ENCODE measurements at places on chromosomes 13 and 19.

- no peak for DNase-seq
Measured at GRCh38 chr19:15673176-15673654, 328 bp downstream of the CYP4F12 start.

GRCh38 chr19:17554968-17555479 lies 425 bp upstream of the COLGALT1 start:
- no peak for DNase-seq

DNA sequence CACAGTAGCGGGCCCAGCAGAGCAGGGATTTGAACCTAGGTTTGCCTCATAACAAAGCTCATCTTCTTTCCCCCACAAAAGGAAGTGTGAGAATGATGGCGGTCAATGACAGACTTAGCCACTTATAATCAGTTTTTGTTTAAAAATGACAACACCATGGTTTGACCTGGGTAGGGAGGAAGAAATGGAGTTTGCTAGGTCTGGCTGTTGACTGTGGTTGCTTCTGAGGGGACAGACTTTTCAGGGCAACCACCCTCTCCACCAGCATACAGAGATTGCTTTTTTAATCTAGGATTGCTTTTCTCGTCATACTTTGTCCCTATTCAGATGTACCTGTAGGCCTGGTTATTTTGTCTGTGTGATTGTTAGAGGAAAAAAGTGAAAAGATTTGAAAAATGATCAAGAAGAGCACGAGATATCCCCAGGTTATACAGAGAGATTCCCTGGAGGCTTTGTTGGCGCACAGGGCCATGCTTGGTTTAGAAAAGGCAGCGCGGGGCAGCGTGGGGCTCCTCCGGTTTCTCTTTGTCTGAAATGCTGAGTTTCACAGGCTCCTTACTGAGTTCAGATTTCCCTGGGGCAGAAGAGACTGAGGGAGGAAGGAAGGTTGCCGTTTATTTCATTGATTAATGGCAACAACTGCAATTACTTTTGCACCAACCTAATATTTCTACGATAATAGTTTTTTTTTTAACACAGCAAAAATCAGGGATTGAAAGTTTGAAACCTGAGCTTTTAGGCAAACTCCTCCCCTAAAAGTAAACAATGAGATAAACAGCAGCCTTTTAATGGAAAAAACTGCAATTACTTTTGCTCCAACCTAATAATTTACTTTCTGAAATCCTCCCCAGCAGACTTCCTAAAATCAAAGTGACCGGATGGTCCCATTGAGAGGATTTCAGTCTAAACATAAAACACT lies 97.0 kb upstream of the RNF113B start:
- no peak for DNase-seq

GRCh38 chr13:91111476-91112200 lies 235.8 kb upstream of the MIR17HG start:
- DNase-seq = no peak

- DNase-seq = no peak
Measured at GRCh38 chr19:46761418-46761831, 15.2 kb upstream of the STRN4 start.

GRCh38 chr13:75931116-75931515 lies 295.0 kb downstream of the LMO7 start:
- DNase-seq = no peak

DNA sequence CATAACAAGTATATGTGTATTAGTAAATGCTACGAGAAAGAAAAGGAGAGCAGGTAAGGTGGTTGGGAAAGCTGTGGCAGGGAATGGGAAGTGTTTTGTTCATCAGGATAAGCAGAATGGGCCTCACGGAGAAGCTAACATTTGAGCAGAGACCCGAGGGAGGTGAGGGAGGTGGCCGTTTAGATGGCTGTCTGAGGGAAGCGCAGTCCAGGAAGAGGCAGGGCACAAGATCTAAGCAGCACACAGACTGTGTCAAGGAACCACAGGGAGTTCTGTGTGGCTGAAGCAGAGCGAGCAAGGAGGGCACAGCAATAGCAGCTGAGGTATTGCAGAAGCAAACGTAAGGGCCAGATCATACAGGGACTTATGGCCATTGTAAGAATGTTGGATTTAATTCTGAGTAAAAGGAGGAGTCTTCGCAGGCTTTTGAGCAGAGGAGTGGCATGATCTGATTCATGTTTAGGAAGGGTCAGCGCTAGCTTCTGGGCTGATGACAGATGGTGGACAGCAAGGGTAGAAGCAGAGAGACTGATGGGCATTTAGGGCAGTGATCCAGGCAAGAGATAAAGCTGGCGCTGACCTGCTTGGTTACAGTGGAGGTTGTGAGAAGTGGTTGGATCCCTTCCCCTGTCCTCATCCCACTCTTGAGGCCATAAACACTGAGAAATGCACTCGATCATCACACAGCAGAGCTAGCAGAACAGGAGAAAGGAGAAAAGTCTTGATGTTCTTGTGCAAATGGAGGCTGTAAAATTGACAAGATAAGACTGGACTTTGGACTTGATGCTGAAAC lies 199.9 kb downstream of the LACC1 start:
- DNase-seq = no peak

GRCh38 chr13:48234566-48235340 lies 1.7 kb downstream of the ITM2B start:
- DNase-seq = no peak
